ENCODE measurements at places on chromosomes 16 and 17.

DNA sequence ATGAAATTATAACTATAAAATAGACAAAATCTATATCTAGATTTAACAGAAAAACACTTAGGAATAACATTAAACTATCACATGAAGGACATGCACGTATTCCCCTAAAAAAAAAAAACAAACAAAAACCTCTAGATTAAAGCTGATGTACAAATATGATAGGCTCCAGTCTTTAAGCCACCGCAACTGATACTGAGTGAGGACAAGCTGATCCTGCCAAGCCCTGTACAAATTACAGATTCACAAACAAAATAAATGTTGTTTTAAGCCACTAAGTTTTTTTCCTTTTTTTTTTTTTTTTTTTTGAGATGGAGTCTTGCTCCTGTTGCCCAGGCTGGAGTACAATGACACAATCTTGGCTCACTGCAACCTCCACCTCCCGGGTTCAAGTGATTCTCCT, 35.3 kb downstream of the SMURF2 start:
- DNase-seq: no peak

DNA sequence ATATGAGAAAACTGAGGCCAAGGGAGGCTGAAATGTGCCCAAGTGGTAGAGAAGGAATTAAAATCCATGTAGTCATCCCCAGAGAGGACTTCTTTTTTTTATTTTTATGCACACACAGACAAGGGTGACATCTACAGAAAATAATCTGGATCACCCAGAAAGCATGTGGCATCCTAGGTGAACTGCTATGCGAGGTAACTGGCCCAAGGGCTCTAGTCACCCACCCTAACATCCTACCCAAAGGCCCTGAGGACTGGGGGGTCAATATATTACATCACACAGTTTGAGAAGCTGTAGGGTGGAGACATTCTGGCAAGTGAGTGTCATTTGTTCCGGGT, 23.3 kb downstream of the TEX14 start:
- DNase-seq: no peak

GRCh38 chr17:68909066-68909465, 46.1 kb downstream of the ABCA8 start:
- DNase-seq: no peak

- DNase-seq: no peak
Observed at GRCh38 chr16:15053904-15054303, 2.0 kb downstream of the NTAN1 start.

DNA sequence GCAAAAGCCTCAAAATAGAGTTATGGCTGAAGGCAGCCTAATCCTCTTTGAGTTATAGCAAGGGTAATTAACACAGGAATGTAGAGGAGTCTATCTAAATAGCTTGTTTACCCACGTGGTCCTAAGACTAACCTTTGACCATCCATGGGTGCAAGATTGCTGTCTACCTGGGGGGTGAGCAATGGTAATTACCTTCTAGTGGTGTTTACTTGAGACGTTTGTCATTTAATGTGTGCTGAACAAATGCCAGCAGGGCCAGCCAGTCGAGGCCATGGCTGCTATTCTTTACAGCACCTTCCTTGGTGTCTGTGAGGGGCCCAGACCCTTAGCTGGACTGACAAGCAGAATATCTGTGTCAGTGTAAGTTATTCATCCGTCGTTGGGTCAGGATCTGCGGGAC, 13.9 kb upstream of the PRPSAP1 start:
- no peak for DNase-seq

DNA sequence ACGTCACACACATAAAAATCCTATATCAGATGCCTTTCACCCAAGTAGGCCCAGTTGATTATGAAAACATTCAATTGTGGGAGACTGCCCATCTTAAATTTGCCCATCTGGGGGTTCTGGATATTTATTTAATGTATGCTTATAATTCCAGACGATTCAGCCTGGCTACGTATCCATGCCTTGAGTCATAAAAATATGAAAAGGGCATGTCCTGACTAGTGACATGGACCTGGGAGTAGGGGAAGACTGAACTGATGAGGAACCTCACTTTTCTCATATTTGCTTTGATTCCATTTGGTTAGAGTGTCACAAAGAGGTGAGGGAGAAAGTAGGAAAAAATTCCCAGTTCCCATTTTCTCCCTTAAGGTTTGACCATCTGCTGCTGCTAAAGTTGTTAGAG, 122.5 kb upstream of the GNAO1 start:
- DNase-seq: no peak
